ENCODE measurements at places on chromosomes 1 and 21.

GRCh38 chr1:54481201-54481884 is 66.7 kb upstream of the ACOT11 start:
- DNase-seq, result no peak

- no peak for DNase-seq
Observed at GRCh38 chr1:247366926-247367645, 35.4 kb upstream of the ZNF496 start.

DNA sequence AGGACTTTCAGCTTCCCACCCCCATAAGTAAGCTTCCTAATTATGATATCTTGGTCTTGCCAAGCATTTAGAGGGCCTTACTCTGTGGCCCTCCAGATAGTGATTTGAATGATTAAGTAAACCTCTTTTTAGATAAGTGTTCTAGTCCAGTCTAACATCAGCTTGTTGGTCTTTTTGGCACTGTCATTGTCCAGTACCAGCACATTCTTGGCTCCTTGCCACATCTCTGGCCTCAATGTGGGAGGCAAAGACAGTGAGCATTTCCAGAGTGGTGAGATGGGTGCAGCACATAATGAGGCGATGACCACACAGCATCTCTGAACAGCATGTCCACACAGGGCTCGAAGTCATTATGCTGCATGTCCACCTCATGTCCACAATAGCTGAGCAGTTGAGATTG is 6.1 kb downstream of the CAPZA1 start:
- DNase-seq, result no peak

GRCh38 chr1:247542811-247543210 is 6.1 kb upstream of the GCSAML start:
- no peak for DNase-seq

- DNase-seq, result peak; percentile 71
Observed at GRCh38 chr1:9280015-9280860, 12.5 kb upstream of the SPSB1 start.

- no peak for DNase-seq
Observed at GRCh38 chr1:39576016-39576657, 453 bp downstream of the PABPC4 start.

- DNase-seq, result no peak
Observed at GRCh38 chr21:45374826-45375455, 30.0 kb upstream of the COL18A1 start.

GRCh38 chr1:70667494-70668170 is 256.6 kb downstream of the CTH start:
- DNase-seq, result no peak

DNA sequence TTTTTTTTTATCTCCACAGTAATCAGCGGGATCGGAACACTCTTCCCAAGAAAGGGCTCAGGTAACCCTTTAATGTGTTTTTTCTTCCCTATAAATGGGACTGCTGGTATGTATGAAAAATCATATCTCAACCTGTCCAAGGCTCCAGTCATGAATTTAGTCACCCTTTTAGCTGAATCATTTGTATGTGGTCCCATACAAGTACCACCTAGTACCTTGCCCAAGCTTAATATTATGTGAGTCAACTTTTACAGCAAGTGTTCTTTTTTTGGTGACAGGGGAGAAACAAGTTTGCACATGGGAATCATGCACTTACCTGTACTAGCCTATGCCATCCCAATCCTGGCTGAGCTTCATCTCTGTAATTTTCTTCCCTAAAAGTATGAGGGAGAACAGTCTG is 43.7 kb upstream of the IPO9 start:
- DNase-seq, result no peak

GRCh38 chr21:37365517-37366481 is 774 bp upstream of the DYRK1A start:
- DNase-seq, result peak; percentile 68

GRCh38 chr1:156436141-156437036 is 64.2 kb downstream of the MEF2D start:
- no peak for DNase-seq

GRCh38 chr1:11342621-11343032 is 69.6 kb downstream of the UBIAD1 start:
- no peak for DNase-seq

GRCh38 chr1:16212251-16212961 is at the start of gene ARHGEF19:
ARHGEF19 (minus strand) TSS chr1:16212652; CDS start chr1:16209054, 3,598 bp downstream.
- DNase-seq, result no peak

GRCh38 chr1:25243907-25244306 is 3.3 kb downstream of the RSRP1 start:
- DNase-seq, result no peak

DNA sequence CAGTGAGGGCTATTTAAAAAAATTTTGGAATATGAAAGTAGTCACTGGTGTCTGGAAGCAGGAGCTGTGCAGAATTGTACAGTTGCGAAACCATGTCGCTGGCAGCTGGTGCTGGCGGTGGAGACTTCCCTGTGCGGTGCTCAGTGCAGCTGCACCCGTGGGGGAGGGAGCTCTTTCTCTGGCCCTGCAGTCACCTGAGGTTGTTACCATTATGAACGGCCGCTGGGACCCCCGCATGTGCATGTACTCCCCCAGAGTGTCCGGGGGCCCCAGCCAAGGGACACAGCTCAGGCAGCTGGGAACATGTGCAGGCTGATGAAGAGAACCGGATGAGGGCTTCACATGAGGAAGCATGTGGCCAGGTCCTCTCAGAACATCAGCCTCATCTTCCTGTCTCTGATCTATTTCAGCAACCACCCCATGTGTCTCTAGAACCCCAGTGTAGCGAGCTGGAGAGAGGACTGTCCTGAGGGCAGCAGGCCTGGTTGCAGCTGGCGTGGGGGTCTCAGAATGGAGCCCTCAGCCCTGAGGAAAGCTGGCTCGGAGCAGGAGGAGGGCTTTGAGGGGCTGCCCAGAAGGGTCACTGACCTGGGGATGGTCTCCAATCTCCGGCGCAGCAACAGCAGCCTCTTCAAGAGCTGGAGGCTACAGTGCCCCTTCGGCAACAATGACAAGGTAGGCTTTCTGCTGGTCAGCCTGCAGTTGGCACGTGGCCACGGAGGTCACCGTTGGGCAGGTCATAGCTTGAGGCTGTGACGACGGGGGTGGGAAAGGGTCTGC is at the start of gene TRPM2:
Gene TRPM2 (plus strand): TSS at position 431 of the 780 bp plus-strand sequence. CDS start 80 bp downstream, at position 511.
- DNase-seq, result peak; percentile 26

DNA sequence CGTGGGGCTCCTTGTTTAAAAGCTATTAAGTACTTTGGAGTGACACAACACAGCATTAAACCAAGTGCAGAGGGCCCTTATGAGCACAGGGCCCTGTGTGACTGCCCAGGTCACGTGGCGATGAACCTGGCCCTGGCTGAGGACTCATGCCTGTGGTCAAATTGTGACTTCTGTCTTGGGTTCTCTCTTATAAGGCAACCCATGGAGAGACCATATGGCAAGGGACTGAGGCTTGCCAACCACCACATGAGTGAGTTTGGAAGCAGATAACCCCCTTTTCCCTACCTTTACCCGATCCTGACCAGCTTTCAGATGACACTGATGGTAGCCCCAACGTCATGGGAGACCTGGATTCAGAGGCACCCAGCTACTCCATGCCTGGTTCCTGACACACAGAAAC is 140.5 kb downstream of the ZBTB18 start:
- DNase-seq, result no peak

All from activated CD4-positive, alpha-beta T cell treated with anti-CD3 and anti-CD28 coated beads, Interleukin-2, amount 50 U/mL, for 48 hours (primary cell).